Left ventricle myocardium superior (tissue), 1 donor: ENCODE measurements at places on chromosomes 12 and 14. TPM values are rescaled to one million over a fixed set of nuclear protein-coding genes. Genes with fewer than 3 reads are reported as not detected.

GRCh38 chr12:2177751-2178150 is 125.0 kb downstream of the CACNA1C start:
- no peak for DNase-seq

DNA sequence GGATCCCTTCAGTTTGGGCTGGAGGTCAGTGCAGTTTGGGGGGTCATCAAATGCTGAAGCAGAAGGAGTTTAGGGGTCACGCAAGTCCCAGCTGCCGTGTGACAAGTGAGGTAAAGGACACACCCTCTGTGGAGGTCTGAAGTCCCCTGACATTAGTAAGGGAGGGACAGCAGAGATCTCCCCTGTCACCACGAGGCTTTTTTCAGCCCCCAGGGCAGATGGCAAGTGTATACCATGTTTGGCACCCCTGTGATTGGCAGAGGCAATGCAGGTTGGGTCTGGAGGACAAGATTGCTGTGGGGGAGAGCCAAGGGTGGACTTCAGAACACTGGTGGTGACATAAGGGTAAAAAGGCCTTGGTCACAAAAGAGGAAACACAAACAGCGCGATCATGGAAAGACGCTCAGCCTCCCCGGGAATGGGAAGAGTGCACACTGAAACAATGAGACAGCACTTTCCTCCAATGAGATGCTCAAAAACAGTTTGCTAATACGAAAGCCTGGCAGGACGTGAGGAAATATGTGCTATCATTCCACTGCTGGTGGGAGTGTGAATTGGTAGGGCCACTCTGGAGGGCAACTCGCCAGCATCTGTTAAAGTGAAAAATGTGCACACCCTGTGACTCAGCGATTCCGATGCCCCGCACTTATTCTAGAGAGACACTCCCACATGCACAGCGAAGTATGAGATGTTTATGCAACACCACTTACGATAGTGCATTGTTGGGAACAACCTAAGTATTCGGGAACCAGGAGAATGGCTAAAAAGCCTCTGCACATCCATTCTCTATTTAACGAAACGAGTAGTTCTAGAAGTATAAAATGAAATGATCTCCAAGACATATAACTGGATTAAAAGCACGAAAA is 14.4 kb upstream of the CD27 start:
- DNase-seq, result peak; percentile 73

DNA sequence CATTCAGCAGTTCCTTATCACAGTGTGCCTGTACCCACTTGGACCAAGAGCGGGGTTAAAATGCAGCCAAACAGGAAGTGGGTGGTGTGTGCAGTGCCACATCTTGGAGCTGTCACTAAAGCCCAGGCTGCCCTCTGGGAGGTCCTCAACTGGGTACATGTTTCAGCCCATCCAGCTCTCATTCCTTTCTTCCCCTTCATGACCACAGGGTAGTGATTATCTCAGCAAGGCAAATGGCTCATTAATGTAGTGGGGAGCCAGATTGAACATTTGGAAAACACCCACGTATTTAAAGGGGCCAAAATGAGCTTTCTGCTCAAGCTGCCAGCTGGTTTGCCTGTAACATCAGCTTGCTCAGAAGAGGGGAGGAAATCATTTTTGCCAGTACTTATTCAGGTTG is 210.8 kb upstream of the BTG1 start:
- no peak for DNase-seq

DNA sequence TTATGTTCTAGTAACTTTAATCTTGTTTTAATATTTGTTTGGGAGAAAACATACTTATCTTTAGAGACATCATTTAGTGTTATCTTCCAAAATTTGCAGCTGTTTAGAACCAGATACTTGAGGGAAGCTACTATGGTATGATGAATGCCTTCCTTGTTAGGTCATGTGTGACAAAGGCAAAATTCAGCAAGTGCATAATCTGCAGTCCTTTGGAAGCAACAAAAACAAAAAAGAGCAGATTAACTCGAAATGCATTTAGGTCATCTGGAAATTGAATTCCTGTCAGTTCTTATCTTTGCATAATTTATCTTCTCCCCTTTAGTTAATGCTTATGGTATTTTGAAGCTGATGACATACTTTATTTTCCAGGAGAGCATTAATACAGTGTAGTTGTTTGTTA is 3.5 kb downstream of the FBXO34 start:
- no peak for DNase-seq

GRCh38 chr12:42143452-42144157 is 1.1 kb downstream of the GXYLT1 start:
- no peak for DNase-seq

DNA sequence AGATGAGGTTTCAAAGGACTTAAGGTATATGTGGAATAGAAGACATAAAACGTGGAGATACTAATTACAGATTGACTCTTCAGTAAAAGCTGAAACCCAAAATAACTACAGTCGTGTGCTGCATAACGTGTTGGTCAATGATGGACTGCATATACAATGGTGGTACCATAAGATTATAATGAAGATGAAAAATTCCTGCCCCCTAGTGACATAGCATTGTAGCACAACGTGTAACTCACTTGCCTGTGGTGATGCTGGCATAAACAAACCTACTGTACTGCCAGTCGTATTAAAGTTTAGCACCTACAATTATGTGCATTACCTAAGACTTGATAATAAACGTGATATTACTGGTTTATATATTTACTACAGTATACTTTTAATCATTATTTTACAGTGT is 150.3 kb downstream of the LRRK2 start:
- DNase-seq, result no peak

- no peak for DNase-seq
Observed at GRCh38 chr12:53599579-53599978, 26.6 kb downstream of the ATF7 start.

DNA sequence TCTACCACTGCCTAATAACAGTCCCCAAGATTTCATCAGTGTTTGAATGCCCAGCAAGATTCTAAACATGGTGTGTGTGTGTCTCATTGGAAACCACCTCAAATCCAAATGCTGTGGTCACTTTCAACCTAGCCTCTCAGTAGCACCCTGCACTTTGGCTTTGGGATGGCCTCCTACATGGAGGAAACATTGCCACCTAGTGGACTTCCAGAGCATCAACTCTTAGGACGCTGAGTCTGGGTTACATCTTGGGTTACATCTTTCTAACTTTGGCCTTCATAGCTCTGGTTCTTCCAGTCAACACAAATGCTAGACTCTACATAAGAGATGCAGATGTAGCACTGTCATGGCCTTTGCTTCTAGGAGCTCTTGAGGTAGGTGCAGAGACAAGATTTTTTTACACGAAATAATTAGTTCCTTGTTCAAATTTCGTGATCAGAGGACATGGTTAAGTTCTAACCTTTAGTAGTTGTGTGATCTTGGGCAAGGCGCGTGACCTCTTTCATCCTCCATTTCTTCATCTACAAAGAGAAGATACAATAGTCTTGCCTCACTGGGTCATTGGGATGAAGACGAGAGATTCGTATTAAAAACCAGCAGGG is 113.5 kb upstream of the VASH1 start:
- no peak for DNase-seq

GRCh38 chr14:90733139-90733808 is 83.0 kb downstream of the TTC7B start:
- DNase-seq, result peak; percentile 46

DNA sequence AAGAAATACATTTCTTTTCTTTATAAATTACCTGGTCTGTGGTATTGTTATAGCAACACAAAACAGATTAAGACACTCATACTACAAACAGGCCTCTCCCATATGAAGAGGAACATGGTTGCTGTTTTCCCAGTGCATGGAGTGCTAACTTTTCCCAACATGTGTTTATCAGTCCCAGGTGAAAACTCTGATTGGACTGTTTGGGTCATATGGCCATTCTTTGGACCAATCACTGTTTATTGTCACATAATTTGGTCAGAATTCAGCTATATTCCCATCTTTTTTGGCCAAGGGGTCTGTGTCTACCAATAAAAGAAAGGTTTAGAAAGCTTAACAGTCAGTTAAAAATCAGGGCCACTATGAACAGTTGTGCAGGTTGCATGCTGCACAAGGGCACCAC is 35.4 kb upstream of the CCDC60 start:
- DNase-seq, result no peak

- DNase-seq, result no peak
Observed at GRCh38 chr14:22689199-22689598, 45.0 kb upstream of the OR6J1 start.

- no peak for DNase-seq
Observed at GRCh38 chr14:68945585-68946488, 33.3 kb downstream of the ACTN1 start.

GRCh38 chr12:69057742-69058141 is 124.8 kb upstream of the CPM start:
- DNase-seq, result no peak

GRCh38 chr12:57243521-57244311 is 7.3 kb downstream of the STAC3 start:
- DNase-seq, result peak; percentile 87

GRCh38 chr12:120856980-120857379 is 47.2 kb downstream of the SPPL3 start:
- no peak for DNase-seq

DNA sequence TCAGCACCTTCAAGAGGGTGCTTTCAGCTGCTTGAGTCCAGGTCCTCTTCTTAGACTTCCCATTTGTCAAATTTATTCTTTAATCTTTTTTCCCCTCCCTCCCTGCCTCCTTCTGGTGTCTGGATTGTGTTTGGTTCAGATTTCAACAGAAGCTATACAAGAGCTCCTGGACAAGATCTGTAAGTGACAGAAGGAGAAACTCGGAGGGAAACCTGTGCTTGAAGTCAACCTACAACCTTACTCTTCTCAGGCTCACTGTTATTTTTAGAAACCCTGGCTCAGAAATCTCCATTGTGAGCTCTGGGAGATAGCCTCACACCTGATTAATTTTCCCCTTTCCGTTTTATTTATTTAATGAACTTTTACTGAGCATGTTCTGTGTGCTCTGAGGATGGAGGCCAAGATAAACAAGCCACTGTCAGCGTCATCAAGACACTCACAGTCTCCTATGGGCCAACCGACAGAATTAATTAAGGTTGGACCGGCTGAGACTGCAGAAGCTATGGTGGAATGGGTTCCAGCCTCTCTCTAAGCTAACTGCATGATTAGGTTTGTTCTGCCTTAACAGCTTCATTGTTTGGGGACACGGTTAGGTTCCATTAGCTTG is 13.5 kb downstream of the PDE1B start:
- no peak for DNase-seq

GRCh38 chr12:98754095-98754494 is 109.0 kb downstream of the APAF1 start:
- DNase-seq, result no peak

- no peak for DNase-seq
Observed at GRCh38 chr12:5758347-5758746, 186.7 kb downstream of the ANO2 start.

- DNase-seq, result no peak
Observed at GRCh38 chr14:69424149-69424923, 25.8 kb downstream of the SLC39A9 start.

- no peak for DNase-seq
Observed at GRCh38 chr14:92470215-92470614, 43.4 kb upstream of the RIN3 start.

GRCh38 chr12:25818596-25819390 is 139.7 kb upstream of the RASSF8 start:
- DNase-seq, result no peak

- no peak for DNase-seq
Observed at GRCh38 chr12:64814432-64814831, 10.0 kb upstream of the TBC1D30 start.

- DNase-seq, result no peak
Observed at GRCh38 chr12:30783946-30784345, 29.2 kb upstream of the CAPRIN2 start.

- DNase-seq, result no peak
Observed at GRCh38 chr12:43964961-43965360, 129.1 kb downstream of the TMEM117 start.

DNA sequence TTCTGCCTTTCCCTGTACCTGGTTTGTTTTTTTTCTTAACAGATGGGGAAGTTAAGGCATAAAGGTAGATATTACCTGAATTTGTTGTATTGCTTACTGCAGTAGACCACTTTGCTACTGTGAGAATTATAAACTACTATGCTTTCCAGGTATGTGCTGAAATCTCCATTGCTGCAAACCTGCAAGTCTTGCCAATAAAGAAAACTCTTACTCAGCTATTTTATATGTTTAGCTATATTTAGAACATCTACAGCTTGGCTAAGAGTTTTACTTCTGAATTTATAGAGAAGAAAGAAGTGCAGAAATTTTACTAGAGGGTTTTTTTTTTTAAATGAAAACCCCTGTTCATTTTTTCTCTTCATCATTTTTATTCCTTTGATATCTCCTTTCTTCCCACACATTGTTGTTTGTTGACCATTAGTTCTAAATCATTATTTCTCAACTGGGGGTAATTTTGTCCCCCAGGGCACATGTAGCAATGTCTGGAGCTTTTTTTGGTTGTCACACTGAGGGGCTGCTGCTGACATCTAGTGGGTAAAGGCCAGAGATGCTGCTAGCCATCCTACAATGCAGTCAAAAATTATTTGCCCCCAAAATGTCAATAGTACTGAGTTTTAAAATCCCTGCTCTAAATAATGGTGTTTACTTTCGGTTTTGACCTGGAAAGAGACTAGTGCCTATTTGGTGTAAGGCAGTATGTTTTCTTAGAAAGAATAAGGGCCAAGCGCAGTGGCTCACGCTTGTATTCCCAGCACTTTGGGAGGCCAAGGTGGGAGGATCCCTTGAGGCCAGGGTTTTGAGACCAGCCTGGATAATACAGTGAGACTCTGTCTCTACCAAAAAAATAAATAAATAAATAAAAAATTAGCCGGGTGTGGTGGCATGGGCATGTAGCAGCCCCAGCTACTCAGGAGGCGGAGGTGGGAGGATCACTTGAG is 48.6 kb downstream of the PCNX1 start:
- no peak for DNase-seq

DNA sequence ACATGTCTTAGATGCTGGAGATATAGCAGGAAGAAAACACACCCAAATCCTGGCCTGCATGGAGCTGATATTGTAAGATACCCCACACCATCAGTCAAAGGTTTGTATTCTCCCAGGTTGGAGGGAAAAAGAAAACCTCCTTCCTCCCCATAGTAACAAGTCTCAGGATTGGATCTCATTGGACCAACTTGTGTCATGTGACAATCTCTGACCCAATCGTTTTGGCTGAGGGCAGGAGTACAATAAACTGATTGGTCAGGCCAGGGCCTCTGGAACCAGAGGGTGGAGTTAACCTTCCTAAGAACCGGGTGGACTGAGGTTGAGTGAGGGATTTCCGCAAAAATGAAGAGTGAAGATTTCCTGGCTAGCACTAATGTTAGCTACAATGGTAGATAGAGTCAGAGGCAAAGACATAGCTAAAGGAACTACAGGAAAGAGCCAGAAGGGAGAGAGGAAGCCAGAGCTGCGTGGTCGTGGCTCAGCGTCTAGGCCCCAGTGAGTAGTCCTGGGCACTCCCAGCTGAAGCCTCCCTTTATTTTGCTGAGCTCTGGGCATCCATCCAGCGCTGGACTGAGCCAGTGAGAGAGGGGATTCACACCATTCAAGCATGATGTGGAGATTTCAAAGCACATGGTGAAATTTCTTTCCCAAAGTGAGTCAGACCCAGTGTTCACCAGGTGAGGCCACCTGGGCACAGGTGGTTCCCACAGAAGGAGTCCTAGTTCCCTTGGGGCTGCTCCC is 219.9 kb downstream of the AACS start:
- no peak for DNase-seq

Gene TMEM119
- total RNA-seq, result 1.4 TPM

Gene SUOX
- total RNA-seq, result 27.9 TPM

Gene RAD51AP1
- total RNA-seq, result 1.2 TPM

Gene EPYC
- not detected for total RNA-seq

Gene SLC16A7
- total RNA-seq, result 129 TPM

Gene P2RX2
- not detected for total RNA-seq

Gene KCTD10
- total RNA-seq, result 29.8 TPM

Gene MYH6
- total RNA-seq, result 4,258 TPM

Gene TTC9
- total RNA-seq, result 0.67 TPM

Gene TRIM9
- total RNA-seq, result 0.42 TPM

Gene DIO2
- total RNA-seq, result 7.2 TPM

Gene TAS2R10
- total RNA-seq, result not detected
